Dermis blood vessel endothelial cell (primary cell): ENCODE measurements at places on chromosomes 11 and 22. TPM values are rescaled to one million over a fixed set of nuclear protein-coding genes. Genes with fewer than 3 reads are reported as not detected.

DNA sequence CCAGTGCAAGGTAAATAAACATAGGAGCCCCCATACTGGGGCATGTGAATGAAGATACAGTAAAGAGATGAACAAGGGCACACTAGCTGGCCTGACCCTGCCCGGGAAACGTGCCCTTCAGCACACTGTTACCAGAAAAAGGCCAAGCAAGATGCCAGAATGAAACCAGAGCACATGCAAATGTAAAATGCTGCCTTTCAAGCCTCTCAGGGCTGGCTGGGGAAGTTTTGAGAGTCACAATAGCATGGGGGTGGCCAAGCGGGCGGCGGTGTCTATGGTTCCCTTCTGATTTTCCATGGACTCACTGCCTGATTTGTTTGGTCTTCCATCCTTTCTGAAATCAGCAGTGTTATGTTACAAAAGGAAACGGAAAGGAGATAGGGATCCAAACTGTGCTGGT, 18.9 kb upstream of the SUSD2 start:
- DNase-seq = peak; percentile 16

DNA sequence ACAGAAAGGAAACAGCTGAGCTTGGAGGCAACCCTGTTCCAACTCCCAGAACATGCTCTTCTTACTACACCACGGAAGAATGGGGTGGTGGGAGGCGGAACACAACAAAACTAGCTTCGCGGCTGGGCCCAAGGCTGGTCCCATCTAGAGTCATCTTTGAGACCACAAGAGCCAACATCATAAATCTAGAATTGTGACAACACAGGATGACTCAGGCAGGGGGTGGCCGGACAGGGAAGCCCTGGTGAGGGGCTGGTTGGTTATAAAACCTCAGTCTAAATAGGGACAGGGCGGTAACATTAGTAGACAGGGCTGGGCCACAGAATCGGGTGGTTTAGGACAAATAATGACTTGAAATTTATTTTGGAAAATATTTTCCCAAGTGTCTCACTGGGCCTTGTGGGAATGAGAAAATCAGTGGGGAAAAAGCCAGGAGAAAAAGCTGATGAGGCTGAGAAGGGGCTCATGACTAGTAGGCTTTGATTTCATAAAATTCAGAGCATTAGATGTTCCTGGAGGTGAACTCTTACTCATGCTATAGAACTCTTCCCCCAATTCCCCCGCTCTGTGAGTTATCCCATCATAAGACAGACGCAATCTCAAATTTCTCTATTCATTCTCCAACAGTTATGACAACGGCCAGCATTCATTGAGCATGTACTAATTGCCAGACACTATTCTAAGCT, 151.8 kb upstream of the TIMP3 start:
- DNase-seq = no peak

- DNase-seq = no peak
Observed at GRCh38 chr22:38448945-38449745, 5.9 kb downstream of the KCNJ4 start.

GRCh38 chr11:18111005-18111404, 5.1 kb upstream of the SAAL1 start:
- DNase-seq = no peak

- peak; percentile 77 for DNase-seq
Observed at GRCh38 chr11:70755410-70756158, 357.3 kb downstream of the CTTN start.

- no peak for DNase-seq
Observed at GRCh38 chr22:22446517-22446916, 62.0 kb downstream of the ZNF280B start.

DNA sequence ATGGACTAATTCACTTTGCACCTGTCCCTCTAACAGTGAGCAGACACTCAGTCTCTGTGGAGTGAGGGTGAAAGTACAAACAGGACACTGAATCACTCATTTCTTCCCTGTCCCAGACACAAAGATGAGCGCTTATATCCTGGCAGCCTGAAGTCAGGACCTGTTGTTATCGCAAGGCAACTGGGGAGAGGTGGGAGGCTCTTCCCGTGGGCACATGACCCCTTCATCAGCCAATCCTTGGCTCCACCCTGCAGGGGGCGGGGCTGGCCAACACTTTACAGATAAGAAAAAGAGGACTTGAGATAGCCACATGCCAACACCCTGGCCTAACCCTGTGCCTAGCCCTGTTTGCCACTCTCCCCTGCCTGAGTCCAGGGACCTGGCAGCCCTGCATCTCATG, 29.5 kb upstream of the TESMIN start:
- DNase-seq = peak; percentile 50

- no peak for DNase-seq
Observed at GRCh38 chr11:59062602-59063529, 23.2 kb upstream of the GLYATL1B start.

Gene ISX
- total RNA-seq = not detected in 2 replicates

Gene MS4A4A
- total RNA-seq = not detected in 2 replicates

Gene TRIM29
- not detected in 2 replicates for total RNA-seq

Gene NCAPH2
- total RNA-seq = 30.1 and 37.1 TPM in 2 replicates

Gene BACE1-AS
- total RNA-seq = 2.4 and 3.1 TPM in 2 replicates

Gene RDX
- 166 and 217 TPM in 2 replicates for total RNA-seq
